ENCODE measurements at places on chromosomes 3 and 15.

GRCh38 chr15:23648920-23649515 lies 1.4 kb upstream of the MAGEL2 start:
- DNase-seq: no peak

DNA sequence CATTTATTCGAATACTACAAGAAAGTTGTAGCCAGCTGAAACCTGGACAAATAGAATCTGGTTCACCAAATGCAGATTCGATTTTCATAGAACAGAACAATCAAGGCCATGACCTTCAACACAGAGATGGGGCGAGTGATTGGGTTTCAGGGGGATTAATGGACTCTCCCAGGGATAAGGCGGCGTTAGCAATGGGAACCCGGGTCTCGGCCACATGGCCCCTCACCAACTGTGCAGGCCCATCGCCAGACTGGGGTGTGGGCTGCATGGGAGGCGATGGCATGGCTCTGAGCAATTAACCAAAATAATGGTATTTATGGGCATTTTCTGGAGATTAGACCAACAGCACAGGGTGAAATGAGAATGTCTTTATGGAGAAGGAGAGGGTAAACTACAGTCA lies 34.2 kb downstream of the VGLL4 start:
- no peak for DNase-seq

- no peak for DNase-seq
Observed at GRCh38 chr3:50609763-50610085, 1.9 kb downstream of the CISH start.

DNA sequence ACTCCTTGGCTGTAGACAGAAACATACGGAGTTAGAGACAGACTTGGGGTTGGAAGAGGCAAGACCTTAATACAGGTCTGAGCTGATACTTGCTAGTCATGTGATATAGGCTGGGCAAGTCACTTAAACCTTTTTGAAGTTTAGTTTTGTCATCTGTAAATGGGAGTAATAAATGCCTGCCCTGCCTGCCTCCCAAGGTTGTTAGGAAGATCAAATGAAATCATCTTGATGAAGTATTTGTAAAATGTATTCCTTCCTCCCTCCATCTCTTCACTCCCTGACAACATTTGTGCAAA lies 2.9 kb downstream of the PXK start:
- no peak for DNase-seq

DNA sequence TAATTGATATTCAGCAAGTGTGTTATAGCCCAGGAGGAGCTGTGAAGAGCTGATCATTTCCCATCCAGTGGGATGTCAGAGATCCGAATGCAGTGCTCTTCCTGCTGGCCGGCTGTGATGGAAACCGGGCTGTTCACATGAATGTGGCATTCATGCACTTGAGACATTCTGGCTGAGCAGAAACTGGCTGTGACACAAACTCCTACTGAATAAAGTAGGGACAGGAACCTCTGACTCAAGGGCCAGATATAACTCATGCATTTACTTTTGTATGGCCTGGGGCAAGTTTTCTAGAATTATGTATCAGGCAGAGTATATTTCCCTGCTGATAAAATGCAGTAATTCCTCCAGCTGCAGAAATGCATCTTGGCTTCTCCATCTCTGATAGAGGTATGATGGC lies 83.4 kb upstream of the FAM3D start:
- DNase-seq: no peak

- DNase-seq: no peak
Observed at GRCh38 chr3:82773207-82773606, 1011.8 kb upstream of the GBE1 start.

DNA sequence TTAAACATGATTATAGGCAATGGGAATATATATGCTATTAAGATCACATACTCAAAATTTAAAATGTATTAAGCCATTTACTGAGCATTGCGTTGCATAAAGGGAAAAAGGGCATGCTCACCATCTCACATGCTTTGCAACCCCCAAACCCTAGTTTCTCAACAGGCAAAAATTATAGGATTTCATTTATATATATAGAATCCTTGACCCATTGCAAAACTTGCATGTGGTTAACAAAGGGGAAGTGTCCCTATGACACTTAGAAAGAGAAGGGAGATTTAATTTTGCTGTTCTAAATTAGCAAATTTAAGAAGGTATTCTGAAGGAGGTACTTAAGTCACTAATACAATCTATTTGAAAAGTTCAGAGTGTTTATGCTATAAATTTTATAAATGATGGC lies 837.8 kb downstream of the DIPK2A start:
- no peak for DNase-seq

- DNase-seq: no peak
Observed at GRCh38 chr15:47399100-47399499, 318.2 kb upstream of the SEMA6D start.

GRCh38 chr3:192795021-192795420 lies 67.7 kb upstream of the FGF12 start:
- DNase-seq: no peak

- DNase-seq: no peak
Observed at GRCh38 chr15:58566029-58566428, 134.2 kb downstream of the LIPC start.

DNA sequence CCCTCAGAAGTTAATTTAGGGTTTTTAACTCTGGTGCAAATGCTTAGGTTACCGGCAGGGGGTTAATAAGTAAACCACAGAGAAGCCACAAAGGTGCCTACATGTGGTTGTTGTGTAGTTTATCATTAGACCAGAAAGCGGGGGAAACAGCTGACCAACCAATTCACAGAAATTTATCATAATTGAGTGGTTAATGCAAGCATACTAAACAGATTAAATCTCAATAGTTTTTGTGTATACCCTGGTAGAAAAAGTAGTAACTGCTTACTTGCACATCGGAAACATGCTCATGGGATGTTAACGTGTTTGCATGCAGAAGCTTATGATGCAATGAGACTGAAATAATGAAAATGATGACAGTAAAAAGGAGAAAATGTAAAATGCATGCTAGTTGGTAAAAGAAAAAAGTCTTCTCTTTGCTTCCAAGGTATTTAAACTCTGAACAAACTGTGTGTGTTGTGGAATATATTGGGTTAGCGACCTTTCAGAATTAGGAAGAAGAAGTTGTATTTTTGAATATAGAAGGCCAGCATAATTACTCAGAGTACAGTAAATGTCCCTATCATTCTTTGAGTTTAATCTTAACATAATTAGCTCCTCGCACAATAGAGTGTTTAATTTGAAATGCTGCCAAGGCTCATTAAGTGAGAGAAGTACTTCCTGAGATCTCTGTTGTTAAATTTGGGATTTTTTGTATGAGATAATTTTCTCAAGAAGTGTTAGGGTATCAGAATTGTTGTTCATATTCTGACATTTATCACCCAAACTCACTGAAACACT lies 316.2 kb downstream of the PTPRG start:
- no peak for DNase-seq

GRCh38 chr3:190073264-190074008 lies 47.3 kb downstream of the P3H2 start:
- no peak for DNase-seq

GRCh38 chr15:65300924-65301441 lies 3.5 kb upstream of the RNU5B-1 start:
- DNase-seq: no peak

- DNase-seq: no peak
Observed at GRCh38 chr15:64341961-64342360, 14.0 kb downstream of the CSNK1G1 start.

- no peak for DNase-seq
Observed at GRCh38 chr3:129291236-129291886, 12.7 kb downstream of the HMCES start.

DNA sequence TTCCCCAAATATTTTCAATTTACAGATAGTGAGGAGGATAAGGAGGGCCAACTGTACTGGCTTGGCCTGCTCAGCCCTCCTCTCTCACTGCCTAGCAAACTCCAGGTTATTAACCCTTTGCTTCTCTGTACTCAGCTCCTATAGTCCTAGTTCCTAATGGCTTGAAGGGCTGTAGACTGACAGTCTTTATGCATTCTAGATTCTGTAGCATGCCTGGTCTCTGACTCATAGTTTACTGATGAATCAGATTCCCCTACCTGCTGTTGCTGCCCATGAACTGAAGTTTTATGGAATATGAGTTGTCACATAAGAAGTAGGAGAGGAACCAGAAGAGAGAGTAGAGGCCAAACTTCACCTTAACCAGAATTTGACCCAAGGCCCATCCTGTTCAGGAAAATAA lies 27.1 kb upstream of the MAP3K13 start:
- DNase-seq: no peak

GRCh38 chr15:66484539-66485112 lies 12.9 kb downstream of the SNAPC5 start:
- DNase-seq: no peak

DNA sequence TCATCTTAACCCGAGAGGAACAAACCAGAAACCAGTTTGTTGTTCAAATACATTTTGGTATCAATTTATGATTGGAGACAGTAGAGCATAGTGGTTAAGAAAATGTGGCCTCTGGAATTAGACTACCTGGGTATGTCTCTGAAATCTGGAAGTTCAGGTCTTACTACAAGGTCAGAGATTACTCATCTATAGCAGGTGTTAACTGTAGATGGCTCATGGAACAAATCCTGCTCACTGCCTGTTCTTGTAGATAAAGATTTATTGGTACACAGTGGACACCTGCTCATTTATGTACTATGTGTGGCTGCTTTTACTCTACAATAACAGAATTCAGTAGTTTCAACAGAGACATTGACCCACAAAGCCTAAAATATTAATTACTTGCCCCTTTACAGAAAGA lies 413.3 kb downstream of the CNTN6 start:
- DNase-seq: no peak
